Kidney glomerular epithelial cell (primary cell): ENCODE measurements at places on chromosomes 1 and 21.
A peak's percentile ranks its signal among the peaks of the same experiment; 100 is the strongest.

GRCh38 chr1:221793439-221794078 lies 51.7 kb upstream of the DUSP10 start:
- peak; percentile 51 for DNase-seq

GRCh38 chr1:170863621-170864020 lies 71.7 kb upstream of the MROH9 start:
- DNase-seq, result no peak

DNA sequence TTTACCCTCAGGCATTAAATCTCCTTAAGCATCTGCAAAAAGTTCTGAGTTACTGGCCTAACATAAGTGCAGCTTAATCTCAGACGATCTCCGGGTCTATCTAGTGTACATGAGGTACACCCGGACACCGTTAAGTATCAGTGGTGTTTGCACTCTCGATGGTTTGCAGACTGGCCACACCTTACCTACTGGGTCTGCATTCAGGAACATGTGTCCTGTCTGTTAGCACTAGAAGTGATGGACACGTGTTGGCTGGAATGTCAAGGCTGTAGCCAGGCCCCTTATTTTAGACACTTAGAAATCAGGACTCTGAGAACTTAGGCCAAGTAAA lies 783 bp upstream of the AGL start:
- DNase-seq, result no peak

DNA sequence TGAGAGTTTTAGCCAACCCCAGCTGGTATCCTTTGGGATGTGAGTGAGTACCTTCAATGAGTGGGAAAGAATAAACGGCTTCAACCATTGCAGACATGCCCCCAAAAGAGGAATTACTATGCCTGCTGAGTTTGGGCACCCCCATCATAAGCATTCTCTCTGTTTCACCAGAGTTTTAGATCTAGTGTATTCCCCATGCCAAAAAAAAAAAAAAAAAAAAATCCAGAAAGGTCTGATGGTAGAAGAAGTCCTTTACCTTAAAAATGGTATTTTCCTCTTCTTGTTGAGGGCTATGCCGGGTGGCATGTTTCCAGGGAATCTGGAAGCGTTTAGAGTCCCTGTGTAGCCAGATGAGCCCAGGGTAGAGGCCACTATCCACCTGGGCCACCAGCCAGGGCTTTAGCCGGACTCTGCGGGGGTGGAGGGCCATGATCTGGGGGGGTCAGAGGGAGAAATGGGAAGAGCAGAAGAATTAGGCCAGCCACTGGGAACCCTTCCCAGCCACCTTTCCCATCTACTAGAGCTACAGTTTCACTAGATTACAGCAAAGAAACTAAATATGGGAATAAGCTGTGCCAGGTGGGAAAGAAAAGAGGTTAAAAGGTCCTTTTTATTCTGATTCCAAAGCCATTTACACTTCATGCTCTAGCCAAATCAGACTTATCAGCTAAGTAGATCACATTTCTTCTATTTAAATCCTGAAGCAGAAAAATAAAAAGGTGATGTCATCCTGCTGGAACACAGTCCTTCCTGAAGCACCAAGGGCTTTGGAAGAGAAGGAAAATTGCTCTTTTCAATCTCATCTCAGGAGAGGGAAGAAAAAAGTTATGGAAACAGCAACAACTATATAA lies 4.7 kb downstream of the IRF6 start:
- no peak for DNase-seq

DNA sequence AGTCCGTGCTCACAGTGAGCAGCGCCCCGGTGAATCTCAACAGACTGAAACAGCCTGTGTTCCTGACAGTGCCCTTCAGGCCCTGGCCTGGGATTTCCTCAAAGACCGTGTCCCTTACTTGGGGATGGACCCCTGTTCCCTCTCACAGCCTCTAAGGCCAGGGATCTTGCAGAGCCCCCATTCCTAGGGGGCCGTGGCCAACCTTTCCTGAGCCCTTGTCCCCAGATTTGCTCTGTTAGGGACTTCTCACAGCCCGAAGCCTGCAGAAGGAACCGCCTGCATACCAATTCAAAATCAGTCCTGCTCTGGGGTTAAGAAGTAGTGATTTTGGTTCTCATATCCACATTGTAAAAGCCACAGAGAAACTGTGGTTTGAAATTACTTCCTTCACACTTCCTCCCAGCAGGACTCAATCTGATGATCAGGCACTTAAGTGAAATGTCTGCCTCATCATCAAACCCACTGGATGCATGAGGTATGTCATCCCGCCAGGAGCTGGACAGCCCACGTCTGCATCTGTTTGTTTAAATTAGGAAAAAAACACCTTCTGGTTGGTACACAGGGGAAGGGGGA lies 14.9 kb downstream of the ABCA4 start:
- DNase-seq, result peak; percentile 36

- no peak for DNase-seq
These were observed 286.7 kb downstream of the SRGAP2C start for GRCh38 chr1:121471523-121471922.

- DNase-seq, result no peak
These were observed 40.8 kb downstream of the GLUL start for GRCh38 chr1:182350839-182351238.

- DNase-seq, result no peak
These were observed 8.3 kb downstream of the TTC4 start for GRCh38 chr1:54723985-54724384.

DNA sequence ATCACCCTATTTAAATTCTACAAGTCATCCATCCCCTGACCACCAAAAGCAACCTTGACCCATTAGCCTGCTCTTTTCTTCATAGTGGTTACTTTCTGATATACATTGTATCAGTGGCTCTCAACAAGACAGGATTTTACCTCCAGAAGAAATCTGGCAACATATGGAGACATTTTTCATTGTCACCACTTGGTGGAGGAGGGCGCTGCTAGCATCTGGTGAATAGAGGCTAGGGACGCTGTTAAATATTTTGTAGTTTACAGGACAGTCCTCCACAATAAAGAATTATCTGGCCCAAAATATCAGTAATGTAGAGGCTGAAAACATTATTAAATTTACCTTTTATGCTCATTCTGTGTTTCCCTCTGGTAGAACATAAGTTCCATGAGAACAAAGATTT lies 6.1 kb downstream of the HSPA13 start:
- DNase-seq, result no peak

- DNase-seq, result no peak
These were observed 7.1 kb downstream of the HEYL start for GRCh38 chr1:39632323-39632681.
